ENCODE measurements at places on chromosomes 3 and 15. TPM values are rescaled to one million over a fixed set of nuclear protein-coding genes. Genes with fewer than 3 reads are reported as not detected.

ALPK3 gene
- not detected for polyA plus RNA-seq

TLR9 gene
- polyA plus RNA-seq, result not detected

WNT5A gene
- not detected for polyA plus RNA-seq

GOLGA8M gene
- polyA plus RNA-seq, result not detected

SCN5A gene
- polyA plus RNA-seq, result not detected

SEMA6D gene
- polyA plus RNA-seq, result not detected

TM4SF18 gene
- not detected for polyA plus RNA-seq

All from immature natural killer cell (primary cell).